Effector memory CD4-positive, alpha-beta T cell (primary cell): ENCODE measurements at places on chromosomes 13 and 19.

DNA sequence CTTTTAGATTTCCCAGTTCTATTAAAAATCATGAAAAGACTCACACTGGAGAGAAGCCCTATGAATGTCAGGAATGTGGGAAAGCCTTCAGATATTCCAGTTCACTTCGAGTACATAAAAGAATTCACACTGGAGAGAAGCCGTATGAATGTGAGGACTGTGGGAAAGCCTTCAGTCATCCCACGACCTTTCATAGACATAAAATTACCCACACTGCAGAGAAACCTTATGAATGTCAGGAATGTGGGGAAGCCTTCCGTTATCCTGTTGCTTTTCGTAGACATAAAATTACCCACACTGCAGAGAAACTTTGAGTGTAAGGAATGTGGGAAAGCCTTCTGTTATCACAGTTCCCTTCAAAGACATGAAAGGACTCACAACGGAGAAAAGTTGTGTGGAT lies 55.2 kb downstream of the ZNF627 start:
- no peak for DNase-seq

GRCh38 chr19:28889941-28890670 lies 322.8 kb downstream of the UQCRFS1 start:
- no peak for DNase-seq

DNA sequence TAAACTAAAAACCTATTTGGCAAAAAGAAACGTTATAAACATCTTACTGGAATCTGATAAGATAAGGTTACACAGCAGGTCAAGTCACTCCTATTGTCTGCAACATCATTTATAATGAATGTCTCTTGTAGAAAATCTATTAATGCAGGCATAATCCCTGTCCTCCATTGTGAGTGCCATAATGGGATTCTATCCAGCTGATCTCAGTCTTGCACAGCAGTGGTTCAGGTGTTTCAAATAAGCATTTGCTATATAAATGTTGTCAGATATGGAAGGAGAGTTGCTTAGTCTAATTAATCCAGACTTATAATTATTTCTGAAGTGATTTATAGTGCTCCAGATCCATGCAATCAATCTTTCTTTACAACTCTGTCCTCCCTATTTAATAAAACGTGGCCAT lies 186.5 kb upstream of the ATXN8OS start:
- no peak for DNase-seq

- no peak for DNase-seq
Measured at GRCh38 chr13:87078947-87079795, 592.0 kb upstream of the SLITRK5 start.

GRCh38 chr13:77476456-77476855 lies 59.0 kb upstream of the SCEL start:
- DNase-seq: no peak

DNA sequence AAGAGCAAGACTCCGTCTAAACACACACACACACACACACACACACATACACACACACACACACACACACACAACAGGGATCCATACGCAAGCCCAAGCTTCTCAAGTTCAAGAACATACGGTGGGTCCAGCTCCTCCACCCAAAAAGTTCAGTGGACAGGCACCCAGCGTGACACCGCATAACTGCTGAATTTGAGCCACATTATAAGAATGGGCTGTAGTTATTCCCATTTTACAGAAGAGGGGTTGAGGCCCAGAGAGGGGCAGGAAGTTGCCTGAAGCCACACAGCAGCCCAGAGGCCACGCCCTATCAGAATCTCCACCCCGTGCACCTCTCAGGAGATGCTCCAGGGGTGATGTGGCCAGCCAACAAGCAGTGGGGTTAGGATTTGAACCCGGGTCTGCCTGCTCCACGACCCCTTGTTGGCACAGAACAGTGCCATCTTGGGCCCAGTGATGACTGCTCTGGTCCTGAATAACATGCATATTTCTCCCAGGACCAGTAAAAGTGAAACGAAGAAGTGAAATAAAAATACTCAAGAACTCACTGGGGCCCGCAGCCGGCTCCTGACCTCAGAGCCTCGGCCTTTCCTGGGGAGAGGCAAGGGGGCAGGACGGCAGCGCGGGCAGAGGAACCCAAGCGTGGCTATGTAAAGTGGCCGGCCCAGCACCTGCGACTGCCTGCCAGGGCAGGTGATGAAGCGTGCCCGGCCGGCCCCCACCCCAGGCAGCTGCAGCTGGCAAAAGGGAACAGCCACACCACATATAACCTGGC lies 61.9 kb downstream of the AP1M1 start:
- no peak for DNase-seq
